ENCODE measurements at places on chromosomes 2 and 18.

- DNase-seq: no peak
These were observed 203.3 kb upstream of the SMAD2 start for GRCh38 chr18:48133671-48134251.

- no peak for DNase-seq
These were observed 984.3 kb downstream of the BCL11A start for GRCh38 chr2:59569124-59569523.

DNA sequence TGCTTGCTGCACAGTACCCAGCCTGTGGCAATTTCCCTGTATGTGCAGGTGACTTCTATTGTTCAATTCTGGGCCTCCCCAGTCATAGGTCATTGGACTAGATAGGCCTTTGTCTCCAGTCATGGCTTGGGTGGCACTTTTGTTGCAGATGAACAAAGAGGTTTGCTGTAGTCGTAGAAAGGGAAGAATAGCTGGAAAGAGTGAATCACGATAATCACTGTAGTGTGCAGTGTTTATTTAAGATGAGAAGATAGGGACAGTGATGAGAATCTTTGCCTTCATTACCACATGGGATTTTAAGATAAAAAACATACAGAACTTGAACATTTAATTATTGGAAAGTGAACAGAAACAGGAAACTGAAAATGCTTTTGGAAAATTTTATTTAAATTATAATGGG is 156.1 kb upstream of the CYRIA start:
- no peak for DNase-seq

DNA sequence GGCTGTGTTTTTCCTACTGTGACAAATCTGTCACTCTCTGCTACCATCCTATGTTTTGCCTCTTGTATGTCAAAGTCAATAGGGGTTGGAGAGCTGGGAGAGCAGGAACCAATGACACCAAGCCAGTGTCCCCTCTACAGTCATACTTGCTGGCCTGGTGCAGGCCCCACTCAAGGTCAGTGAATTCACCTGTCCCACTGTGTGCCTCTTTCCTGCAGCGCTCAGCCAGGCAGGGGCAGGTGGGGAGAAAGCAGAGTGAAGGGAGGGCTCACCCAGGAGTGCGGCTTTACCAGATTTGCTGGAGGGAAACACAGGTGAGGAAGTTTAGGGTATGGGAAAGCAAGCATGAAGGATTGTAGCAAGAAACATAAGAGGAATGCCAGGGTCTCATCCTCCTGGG is 114.5 kb downstream of the GYPC start:
- DNase-seq: no peak

All from T-cell (primary cell).